ENCODE measurements at places on chromosomes 2 and 18.

DNA sequence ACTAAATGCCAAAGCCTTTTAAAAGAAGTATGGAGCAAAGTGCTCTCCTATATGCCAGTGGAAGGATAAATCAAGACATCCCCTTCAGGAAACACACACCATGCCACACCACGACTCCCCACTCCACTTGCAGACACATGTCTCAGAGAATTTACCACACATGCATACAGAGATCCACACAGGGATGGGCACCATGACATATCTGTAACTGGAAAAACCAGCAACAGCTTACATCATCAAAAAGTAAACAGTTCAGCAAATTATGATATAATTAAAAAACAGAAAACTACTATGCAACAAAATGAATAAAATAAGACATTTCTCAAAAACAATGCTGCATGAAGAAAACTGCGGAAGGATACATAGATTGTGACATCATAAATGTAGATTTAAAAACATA lies 29.6 kb downstream of the RBMS1 start:
- no peak for DNase-seq

DNA sequence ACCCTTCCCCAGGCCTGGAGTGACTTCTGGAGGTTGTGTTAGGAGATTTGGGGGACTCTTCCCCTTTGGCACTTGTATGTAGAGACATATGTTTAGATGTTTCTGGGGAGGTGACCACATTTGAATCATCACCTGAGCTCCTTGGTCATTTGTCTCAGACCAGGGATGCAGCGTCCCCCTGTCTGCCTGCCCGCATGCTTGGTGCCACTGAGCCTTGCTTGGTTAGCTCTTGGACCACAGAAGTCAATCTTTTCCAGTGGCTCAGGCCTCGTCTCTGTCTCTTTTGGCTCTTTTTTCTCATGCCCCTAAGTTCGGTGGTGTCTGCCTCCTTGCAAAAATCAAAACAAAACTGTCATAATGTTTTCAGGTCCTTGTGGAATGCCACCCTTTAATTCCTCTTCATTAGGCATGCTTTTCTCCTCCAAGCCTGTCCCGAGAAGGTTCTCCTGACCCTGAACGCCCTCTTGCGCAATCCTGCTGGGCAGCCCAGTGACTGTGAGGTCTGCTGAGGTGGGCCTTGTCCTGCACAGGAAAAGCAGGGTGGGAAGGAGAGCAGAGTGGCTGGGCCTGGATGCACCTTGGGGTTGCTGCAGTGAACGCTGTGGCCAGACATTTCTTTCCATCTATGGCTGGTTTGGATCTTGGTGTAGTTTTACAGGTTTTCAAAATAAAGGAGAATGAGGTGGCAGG lies 24.9 kb downstream of the GLI2 start:
- no peak for DNase-seq

DNA sequence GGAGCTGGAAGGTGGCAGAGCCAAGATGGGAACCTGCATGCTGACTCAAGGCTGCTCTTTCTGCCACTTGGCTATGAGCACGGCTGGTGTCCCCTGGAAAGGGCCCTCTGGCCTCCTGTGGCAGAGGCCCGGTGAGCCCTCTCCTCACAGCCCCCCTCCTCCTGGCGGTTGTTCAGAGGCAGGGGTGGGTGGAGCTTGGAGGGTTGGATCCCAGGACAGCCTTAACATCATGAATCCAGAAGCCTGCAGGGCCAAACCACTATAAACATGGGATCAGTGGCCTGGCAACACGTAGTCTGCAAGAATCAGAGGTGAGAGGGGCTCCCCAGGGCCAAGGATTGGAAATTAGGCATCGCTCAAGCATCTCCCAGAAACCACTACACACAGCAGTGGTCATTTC lies 48.5 kb upstream of the LOXHD1 start:
- DNase-seq = no peak

- DNase-seq = no peak
These were observed 6.3 kb downstream of the TPRKB start for GRCh38 chr2:73730810-73731209.

DNA sequence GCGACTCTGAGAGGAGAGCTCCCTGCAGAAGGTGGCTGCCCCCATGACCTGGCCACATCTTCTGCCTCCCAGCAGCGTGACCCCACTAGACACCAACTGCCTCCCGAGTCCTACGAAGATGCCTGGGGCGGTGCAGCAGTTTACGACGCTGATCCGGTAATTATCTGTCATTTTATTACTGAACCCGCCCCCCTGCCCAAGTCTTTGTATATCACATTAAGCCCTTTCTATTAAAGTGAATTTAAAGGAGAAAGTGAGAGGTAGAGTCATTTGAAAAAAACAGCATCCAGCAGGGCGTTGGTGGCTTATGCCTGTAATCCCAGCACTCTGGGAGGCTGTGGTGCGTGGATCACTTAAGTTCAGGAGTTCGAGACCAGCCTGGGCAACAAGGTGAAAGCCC lies 33.4 kb downstream of the ABCG8 start:
- no peak for DNase-seq

- DNase-seq = no peak
These were observed 1.6 kb upstream of the MREG start for GRCh38 chr2:216014986-216015385.
